ENCODE measurements at places on chromosomes 1 and 21.

GRCh38 chr1:41404308-41404761 lies 43.1 kb downstream of the FOXO6 start:
- no peak for DNase-seq

- DNase-seq = no peak
Observed at GRCh38 chr1:169041366-169041765, 65.1 kb upstream of the ATP1B1 start.

DNA sequence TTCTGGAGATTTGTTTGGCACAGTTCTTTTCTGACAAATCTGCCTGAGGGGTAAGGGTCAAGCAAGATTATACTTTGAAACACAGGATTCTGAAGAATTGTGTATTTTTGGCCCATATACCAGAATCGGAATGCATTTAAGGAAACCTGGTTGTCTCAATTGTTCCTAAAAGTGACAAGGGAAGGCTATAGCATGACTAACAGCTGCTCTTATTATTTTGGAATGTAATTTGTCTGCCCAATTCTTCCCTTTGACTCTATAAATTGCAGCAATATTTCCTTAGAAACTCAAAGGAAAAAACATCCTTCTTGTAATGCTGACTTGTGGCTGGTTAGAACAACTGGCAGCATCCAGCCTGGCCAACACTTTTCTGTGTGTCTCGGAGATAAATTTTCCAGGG lies 15.8 kb upstream of the VCAM1 start:
- no peak for DNase-seq

DNA sequence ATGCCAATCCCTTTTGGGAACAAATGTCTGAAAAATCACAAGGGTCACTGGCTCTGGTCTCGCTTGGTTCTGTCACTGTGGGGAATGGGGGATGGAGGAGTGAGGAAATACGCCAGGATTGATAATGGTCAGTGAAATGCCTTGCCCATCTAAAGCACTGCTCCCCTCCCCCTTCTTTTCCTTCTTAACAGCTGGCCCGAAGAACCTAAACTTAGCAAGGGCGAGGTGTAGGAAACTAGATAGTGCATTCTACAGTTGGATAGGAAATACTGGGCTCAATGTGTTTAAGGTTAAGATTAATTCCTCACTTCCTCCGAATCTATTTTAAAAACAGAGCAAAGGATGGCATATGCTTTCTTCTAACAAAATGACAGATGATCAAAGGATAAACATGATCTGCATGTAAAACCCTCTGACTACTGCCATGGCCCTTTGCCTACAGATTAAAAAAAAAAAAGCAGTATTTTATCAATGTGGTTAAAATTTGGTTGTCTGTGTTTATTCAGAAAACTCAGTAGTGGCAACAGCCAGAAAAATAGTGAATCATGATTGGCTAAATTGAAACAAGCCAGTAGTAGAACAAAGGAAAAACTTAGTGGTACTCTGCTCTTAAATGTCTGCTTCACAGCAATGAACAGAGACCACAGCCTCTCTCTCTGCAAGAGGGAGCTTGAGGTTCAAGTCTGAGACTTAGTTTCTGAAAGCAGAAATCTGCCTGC lies 86.1 kb upstream of the VAV3 start:
- DNase-seq = no peak

GRCh38 chr1:21621051-21621450 lies 48.1 kb downstream of the RAP1GAP start:
- DNase-seq = no peak

DNA sequence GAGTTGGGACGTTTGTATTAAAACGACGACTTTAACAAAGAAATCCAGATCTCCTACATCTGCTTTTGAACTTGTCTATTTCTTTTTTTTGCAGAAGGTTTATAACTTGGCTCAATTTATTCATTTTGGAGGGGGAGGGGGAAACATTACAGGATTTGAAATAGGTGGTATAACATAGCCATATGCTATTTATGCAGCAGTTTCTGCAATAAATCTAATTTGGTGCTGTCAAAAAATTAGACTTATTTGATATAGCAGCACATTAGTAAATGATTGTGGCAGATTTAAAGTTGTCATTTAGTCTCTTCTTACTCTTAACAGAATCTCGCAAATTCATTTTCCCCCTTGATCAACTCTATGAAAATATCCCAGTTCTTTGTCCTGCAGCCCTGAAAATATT lies 138.2 kb downstream of the SDCCAG8 start:
- no peak for DNase-seq

DNA sequence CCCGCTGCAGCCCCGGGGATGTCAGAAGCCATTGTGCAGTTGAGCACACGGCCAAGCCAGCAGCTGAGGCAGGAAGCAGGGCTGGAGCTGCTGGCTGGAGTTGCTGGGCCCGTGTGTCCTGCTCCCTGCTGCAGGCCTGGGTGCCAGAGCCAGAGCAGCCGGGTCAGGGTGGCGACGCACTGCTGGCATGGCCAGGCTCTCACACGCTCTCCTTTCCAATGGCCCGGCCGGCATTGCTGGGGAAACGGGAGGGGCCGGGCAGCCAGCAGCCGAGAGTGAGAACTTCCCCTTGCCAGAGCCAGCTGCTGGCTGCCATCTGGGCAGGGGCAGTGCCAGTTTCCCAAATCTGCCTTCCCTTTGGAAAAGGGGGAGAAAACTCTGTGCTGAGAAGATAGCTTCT lies 82.4 kb upstream of the PROX1 start:
- no peak for DNase-seq

DNA sequence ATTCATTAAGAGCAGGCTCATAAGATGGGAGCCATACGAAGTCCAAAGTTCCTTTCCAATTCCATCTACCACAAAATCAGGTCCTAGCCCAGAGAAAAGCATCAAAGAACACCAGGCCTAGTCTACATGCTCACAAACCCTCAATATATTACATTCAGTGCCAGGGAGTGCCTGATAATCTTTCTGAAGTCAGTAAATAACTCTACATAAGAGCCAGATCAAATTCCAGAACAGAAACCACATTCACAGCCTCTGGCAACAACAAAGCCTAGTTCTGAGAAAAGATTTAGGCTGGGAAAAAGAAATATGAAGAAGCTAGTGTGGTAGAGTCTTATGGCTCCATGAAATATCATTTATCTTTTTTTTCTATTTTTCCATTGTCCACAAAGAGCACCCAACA lies 40.5 kb upstream of the RBBP5 start:
- no peak for DNase-seq

- no peak for DNase-seq
Observed at GRCh38 chr1:150473659-150474058, 13.6 kb upstream of the TARS2 start.

DNA sequence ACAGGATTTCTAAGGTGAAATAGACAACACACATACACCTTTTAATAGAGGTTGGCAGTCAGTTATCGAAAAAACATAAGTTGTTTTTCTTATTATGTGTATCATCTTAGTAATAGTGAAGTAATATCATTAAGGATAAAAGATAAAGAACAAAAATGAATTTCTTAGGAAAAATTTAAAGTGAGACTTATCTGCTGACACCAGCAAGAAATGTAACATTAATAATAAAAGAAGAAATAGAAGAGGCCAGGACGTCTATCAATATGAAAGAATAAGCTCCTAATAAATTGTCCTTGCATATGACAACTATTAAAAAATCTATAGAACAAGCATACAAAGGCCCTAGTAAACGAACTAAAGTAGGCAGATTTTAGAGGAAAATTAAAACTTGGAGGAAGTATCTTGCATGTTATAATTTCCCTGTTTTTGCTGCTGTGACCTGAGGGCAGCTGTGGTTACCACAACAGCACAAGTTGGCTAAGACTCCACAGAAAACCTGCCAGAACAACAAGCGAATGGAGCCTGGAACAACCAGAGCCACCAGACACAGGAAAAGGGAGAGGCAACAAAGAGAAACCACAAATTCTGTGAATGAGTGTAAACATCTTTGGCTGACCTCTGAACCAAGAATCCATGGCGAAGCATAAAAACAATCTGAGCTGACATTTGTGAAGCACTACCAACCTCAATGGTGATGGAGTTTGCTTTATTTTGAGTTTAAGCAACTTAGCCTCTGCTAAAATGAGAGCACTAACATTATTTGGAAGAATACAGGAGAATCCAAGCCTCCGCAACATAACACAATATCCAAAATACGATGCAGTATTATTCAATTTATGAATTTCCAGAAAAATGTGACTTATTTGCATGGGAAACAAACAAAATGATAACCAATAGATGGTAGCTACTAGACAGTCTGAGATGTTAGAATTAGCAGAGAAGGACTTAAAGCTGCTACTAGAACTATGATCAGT lies 207.5 kb downstream of the KCNT2 start:
- no peak for DNase-seq

GRCh38 chr1:7770669-7770996 lies 463 bp upstream of the VAMP3 start:
- DNase-seq = no peak

GRCh38 chr1:203340112-203340790 lies 10.7 kb downstream of the FMOD start:
- no peak for DNase-seq

- no peak for DNase-seq
Observed at GRCh38 chr1:160488347-160489058, 34.6 kb downstream of the SLAMF6 start.

- DNase-seq = no peak
Observed at GRCh38 chr1:116716391-116716790, 37.8 kb upstream of the CD2 start.

GRCh38 chr1:231924180-231924579 lies 297.6 kb downstream of the DISC1 start:
- no peak for DNase-seq

GRCh38 chr1:213983493-213984386 lies 4.0 kb upstream of the PROX1 start:
- no peak for DNase-seq

- DNase-seq = no peak
Observed at GRCh38 chr1:195733826-195734225, 874.4 kb downstream of the KCNT2 start.

DNA sequence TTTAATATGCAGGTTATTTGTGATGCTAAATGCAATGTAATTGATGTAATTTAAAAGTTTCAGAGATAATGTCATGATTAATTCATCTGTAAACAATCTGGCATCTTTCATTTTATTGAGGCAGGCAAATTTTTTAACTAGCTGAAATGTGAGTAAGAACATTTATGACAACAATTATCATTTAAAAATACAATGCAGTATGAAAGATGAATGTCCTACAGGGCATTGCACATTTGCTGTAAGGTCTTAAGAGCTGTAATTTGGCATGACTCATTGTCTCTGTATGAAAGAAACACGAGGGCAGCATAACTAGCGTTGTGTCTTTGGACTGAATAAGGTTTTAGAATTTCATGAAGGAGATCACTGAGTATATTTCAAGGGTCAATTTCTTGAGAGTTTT lies 642.8 kb downstream of the PLA2G4A start:
- DNase-seq = no peak

GRCh38 chr1:113389359-113389952 lies 859 bp upstream of the MAGI3 start:
- DNase-seq = no peak

GRCh38 chr1:151492120-151492519 lies 19.1 kb upstream of the CGN start:
- DNase-seq = no peak

DNA sequence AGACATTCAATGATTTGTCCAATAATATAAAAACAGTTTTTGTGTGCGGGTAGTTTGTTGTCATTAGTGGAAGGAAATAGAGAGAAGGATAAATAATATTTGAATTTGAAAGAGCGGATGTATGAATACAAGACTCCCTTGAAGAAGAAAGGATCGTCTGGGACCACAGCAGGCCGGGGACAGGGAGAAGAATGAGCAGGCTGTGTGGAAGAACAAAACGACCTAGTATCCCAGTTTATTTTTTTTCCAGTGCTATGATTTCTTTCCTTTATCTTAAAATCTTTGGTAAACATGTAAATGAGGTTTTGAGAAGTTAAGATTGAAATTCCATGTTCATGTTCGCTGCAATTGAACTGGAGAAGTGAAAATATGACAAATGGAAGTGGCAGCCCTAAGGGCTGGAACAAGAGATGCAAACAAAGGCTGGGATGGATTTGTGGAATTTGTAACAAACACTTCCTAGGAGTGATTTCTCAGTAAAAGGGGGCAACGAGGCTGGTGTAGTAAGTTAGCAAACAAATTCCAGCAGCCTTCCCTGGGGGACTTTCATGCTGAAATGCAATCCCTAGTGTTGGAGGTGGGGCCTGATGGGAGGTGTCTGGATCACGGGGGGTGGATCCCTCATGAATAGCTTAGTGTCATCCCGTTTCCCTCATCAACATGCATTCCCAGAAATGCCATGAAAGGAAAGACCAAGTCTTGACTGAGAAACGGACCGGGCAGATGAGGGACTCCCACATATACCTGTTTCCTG lies 10.2 kb upstream of the IFI16 start:
- no peak for DNase-seq

DNA sequence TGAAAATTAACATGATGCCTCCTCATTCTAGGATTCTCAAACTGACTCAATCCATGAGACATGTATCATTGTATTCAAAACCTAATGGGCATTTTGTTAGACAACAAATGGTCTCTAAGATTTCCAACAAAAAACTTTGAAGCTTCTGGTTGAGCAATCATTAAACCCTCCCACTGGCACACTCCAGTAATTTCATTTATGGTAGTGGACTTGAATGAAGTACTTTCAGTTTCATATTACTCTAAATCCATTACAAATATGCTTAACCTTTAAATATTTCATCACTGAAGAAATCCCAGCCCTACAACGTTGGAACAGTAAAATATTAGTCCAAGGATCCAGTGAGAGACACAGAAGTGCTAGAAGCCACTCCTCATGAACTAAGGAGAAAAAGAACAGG lies 43.5 kb downstream of the GBP6 start:
- DNase-seq = no peak

GRCh38 chr1:170076199-170076598 lies 1.7 kb upstream of the KIFAP3 start:
- no peak for DNase-seq

- no peak for DNase-seq
Observed at GRCh38 chr1:52243221-52243987, 101.5 kb downstream of the ZFYVE9 start.

DNA sequence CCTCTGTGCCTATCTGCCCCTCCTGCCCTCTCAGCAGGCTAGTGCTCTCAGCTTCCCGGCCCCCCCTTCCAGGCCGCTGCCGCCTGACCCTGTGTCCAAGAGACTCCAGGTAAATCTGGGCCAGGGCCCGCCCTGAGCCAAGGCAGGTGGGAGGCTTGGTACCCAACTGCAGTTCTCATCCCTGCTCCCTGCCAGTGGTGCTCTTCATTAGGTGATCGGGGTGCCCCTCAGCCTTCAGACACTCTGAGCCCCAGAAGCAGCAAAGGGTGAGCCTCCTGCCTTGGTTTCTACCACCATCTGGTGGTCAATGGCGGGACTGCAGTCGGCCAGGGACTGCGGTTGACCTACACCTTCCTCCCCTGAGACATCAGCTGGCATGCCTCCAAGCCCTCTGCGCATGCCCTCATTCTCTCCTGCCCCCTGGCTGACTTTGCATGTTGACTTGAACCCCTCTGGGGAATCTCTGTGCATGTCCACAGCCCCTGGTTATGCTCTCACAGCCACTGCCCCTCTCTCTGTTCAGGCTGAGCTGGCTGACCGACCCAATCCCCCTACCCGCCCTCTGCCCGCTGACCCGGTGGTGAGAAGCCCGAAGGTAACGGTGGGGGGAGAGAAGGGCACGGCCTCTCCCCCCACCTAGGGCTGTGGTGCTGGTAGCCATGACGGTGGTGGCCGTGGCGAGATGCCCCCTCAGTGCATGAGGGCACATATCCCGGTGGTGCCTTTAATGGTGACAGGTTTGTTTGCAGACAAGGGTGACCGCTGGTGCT lies 2.0 kb upstream of the EFNA4 start:
- DNase-seq = peak; percentile 98

GRCh38 chr21:9758888-9759287 lies 762.5 kb upstream of the TPTE start:
- DNase-seq = no peak

- no peak for DNase-seq
Observed at GRCh38 chr1:56330391-56331026, 248.9 kb downstream of the PLPP3 start.
